Suppressor macrophage treated with lipopolysaccharide for 1 hour (primary cell): ENCODE measurements at places on chromosomes 3 and 15.
A peak's percentile ranks its signal among the peaks of the same experiment; 100 is the strongest.

DNA sequence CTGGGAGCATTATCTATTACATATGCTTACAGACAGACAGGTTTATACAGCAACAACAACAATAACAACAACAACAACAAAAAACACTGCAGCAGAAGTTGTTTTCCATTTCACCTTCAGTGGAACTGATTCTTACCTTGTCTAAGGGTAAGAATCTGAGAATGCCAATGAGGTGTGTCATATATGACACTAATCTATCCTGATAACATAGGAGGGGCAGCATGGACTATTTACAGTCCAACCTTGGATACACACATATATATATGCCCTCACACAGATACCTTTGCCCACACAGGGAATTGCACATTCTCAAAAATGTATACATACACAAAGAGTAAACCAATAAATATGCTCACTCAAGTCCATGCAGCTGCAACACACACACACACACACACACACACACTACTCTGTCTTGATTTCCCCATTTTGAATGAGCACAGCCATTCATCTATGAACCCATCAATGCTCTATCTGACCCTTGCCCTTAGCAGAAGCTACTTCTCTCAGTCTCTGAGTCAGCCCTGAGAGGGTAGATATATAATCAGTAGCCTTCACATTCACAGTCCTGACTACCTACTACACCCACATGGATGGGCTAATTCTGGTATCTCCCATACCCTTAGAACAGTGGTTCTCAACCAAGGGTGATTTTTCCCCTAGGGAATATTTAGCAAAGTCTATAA is 9.7 kb upstream of the TRANK1 start:
- DNase-seq: peak; percentile 77

GRCh38 chr3:169327546-169328356 is 335.8 kb downstream of the MECOM start:
- DNase-seq: peak; percentile 55

DNA sequence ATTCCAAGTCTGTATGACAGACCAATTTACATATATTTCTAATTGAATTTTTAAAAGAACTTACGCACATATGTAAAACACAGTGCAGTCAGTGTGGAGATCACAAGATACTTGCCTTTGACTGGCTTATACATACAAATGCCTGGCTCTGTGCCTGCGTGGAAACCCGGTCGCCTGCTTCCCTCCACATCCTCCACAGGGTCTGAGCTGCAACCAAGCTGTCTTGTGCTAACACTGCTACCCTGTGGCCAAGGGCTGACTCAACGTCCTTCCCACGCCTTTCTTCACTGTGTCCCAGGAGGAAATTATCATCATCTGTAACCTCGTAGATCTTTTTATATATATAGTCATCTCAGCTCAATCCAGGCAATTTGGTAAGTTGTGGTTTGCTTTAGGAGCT is 117.0 kb downstream of the WNT7A start:
- no peak for DNase-seq

GRCh38 chr15:92638291-92638708 is 17.3 kb downstream of the FAM174B start:
- DNase-seq: no peak

DNA sequence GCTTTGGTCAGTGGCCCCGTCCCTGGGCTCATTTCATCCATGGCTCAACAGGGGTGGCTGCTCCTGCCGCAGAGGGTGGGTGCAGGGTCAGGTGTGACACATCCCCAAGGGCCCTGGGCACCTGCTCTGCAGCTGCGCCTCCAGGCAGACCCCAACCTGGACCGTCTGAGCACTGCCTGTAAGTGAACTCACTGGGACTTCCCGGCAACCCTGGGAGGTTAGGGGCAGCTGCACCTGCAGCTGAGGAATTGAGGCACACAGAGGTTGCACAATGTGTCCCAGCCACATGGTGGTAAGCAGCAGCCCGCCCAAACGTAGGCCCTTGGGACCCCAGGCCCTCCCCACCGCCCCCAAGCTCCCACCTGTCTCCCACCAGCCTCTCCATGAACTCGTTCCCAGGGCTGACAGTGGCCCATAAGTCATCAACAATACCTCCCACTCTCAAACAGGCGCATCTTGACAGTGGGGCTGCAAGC is 55.1 kb downstream of the PLXNA1 start:
- no peak for DNase-seq

DNA sequence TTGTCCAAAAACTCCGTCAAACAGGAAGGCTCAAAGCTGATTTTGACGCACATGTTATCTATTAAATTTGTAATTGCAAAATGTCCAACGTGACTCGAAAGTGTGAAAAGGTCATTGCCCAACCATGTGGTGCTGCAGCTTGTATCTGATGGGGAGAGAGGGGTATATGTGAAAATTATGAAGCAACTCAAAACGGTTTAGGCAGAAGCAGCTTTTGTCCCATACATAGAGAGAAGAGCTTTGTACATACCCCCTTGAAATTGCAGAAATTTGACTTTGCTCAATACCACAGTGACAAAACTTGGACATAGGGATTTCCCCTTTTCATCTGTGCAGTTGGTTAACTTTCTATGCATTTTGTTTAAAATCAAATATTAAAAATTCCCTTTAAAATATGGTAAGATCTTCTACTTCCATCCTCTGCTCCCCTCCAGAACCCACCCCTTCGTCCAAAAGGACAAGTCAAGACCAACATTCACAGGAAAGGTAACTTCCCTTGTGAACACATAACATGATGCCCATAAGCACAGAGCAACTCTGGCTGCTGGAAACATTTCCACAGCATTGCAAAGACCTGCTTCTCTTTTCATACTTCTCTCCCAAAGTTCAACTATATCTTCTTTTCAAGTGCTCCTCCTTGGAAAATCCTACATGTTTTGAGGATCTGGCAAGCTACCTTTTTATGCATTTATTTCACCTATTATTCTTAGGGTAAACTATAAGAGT is 253.7 kb upstream of the THBS1 start:
- peak; percentile 73 for DNase-seq
